IPS-NIHi11 (cell line): ENCODE measurements at places on chromosomes 12 and 14.
A peak's percentile ranks its signal among the peaks of the same experiment; 100 is the strongest.

- peak; percentile 75 for DNase-seq
Observed at GRCh38 chr12:122867691-122868461, 28.0 kb downstream of the VPS37B start.

GRCh38 chr14:67973436-67973835 is 153.9 kb downstream of the RAD51B start:
- DNase-seq, result no peak

GRCh38 chr12:2644683-2645405 is 149.9 kb upstream of the FKBP4 start:
- DNase-seq, result no peak

DNA sequence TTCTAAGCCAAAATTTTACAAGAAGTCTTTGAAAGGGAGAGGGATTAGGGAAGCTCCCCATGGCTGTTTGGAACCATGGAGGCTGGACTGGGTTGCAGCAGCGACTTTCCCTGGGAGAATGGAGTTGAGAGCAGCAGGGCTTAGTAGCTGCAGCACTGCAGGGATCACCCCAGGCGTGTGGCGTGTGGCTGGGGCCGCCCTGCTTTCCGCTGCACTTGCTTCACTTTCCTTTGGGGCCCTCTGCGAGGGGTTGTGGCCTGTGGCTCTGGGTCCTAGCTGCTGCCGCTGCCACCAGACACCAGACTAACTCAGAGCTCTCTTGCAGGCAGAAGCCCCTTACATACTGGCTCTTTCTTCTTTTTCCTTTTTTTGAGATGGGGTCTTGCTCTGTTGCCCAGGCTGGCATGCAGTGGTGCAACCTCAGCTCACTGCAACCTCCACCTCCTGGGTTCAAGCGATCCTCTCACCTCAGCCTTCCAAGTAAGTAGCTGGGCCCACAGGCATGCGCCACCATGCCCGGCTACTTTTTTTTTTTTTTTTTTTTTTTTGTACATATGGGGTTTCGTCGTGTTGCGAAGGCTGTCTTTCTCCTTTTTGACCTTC is 25.4 kb downstream of the CCDC62 start:
- DNase-seq, result no peak

- DNase-seq, result no peak
Observed at GRCh38 chr12:32508626-32509025, 109.3 kb downstream of the FGD4 start.

GRCh38 chr14:102097441-102098135 is 10.7 kb upstream of the HSP90AA1 start:
- peak; percentile 49 for DNase-seq

- peak; percentile 73 for DNase-seq
Observed at GRCh38 chr14:93736378-93737014, 51.8 kb downstream of the PRIMA1 start.

- DNase-seq, result no peak
Observed at GRCh38 chr14:87600240-87600639, 392.7 kb downstream of the GALC start.

DNA sequence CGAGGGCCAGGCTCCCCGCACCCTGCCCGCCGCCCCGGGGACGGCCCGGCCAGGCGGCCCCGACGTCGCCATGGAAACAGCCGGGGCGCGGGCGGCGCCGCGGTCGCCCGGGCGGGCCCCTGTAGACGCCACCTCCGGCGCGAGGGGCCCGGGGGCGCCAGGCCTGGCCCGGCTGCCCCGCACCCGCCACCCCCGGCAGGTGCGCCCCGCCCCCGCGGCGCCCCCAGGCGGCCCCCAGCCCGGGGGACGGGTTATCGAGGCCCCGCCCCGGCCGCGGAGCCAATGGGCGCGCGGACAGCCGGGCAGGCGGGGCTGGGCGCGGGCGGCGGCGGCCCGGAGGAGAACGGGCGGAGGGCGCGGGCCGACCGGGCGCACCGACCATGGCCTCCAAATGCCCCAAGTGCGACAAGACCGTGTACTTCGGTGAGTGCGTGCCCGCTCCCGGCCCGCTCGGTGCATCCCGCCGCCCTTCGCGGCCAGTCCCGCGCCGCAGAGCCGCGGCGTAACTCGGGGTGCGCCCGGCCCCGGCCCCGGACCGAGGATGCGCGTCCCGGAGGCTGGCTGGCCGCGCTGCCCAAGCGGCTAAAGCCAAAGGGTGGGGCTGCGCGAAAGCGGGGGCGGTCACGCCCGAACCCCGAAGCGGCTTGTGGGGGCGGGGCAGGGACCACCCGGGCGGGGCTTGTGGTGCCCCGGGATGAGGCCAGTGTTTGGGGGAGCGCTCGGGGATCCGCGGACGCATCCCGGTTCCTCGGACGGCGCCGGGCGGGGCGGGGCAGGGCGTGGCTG is at the start of gene CRIP2:
Gene CRIP2 (plus strand): TSS at position 339 of the 786 bp plus-strand sequence. CDS start 42 bp downstream, at position 381.
- peak; percentile 91 for DNase-seq

DNA sequence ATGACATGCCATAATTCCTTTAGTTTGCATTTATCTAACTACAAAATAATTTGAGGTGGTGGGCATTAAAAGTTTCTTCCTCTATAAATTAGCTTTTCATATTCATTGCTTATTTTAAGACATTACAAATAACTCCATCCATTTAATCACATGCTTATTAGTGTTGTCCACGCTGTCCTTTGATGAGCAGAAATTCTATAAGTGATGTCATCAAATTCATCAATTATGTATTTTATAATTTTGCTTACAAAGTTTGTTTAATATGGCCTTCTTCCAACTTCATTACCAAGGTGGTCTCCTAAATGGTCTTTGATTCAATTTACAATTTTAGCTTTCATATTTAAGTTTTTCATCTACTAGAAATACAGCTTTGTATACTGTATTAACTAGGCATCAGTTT is 173.5 kb downstream of the PRKD1 start:
- no peak for DNase-seq

DNA sequence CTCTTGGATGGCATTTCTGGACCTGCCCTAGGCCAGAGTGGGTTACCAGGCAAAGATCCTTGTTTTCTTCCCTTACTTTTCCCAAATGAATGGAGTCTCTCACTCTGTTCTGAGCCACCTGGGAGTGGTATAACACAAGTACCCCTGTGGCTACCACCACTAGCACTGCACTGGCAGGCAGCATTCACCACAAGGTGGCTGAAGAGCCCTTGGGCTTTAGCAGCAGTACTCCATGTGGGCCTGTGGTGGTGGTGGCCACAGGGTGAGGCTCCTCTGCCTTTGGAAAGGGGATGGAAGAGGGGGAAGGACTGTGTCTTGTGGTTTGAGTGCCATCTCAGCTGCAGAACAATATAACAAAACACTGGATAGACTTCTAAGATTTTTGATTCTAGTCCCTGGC is 38.1 kb upstream of the LMNTD1 start:
- no peak for DNase-seq

DNA sequence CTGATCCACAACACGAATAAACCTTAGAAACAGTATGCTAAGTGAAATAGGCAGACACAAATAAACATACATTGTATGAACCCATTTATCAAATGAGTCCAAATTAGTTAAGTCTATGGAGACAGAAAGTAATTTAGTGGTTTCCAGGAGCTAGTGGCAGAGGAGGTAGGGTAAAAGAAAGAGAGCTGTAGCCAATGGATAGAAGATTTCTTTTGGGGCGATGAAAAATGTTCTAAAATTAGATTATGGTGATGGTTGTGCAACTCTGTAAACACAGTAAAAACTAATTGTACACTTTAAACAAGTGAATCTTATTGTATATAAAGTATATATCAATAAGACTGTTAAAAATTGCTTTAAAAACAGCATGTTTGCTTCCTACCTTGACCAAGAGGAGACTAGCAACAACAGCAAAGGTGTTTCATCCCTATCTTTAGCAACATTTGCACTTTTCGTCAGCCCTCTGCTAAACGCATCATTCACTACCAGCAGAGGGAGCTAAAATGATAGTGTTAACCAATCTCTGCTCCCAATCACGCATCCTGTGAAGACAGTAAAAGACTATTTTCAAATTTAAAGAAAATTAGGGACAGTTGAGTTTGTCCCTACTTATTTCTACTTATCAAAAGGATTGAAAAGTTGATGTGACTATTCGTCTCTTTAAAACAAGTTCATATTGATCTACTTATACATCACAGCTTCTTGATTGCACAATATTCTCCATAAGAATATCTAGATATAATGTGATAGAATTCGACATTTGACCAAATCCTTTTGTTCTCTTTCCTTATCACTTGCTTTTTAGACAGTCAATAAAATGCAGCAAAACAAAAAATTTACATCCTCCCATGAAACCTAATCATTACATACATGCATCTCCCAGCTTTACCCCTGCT is 24.0 kb upstream of the LGR5 start:
- peak; percentile 63 for DNase-seq

DNA sequence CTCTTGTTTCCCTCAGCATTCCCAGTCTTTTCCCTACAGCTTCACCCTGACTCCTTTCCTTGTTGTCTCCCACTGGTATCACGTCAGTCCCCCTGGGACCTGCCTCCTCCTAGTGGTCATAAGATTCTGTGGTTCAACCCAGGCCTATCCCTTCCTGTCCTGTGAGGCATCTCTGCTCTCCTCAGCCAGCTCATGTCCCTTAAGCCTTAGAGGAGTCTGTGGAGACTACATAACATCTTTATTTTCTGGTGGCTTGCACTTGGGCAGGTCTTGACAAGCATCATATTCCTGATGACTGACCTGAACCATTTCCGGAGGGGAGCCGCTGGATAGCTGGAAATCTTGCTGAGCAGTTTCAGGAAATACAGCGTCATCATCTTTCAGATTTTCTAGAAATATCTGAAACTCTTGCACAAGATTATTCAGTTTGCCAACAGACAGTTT is 688 bp downstream of the C12orf71 start:
- DNase-seq, result peak; percentile 42

GRCh38 chr12:85823436-85824180 is 12.6 kb downstream of the RASSF9 start:
- no peak for DNase-seq

DNA sequence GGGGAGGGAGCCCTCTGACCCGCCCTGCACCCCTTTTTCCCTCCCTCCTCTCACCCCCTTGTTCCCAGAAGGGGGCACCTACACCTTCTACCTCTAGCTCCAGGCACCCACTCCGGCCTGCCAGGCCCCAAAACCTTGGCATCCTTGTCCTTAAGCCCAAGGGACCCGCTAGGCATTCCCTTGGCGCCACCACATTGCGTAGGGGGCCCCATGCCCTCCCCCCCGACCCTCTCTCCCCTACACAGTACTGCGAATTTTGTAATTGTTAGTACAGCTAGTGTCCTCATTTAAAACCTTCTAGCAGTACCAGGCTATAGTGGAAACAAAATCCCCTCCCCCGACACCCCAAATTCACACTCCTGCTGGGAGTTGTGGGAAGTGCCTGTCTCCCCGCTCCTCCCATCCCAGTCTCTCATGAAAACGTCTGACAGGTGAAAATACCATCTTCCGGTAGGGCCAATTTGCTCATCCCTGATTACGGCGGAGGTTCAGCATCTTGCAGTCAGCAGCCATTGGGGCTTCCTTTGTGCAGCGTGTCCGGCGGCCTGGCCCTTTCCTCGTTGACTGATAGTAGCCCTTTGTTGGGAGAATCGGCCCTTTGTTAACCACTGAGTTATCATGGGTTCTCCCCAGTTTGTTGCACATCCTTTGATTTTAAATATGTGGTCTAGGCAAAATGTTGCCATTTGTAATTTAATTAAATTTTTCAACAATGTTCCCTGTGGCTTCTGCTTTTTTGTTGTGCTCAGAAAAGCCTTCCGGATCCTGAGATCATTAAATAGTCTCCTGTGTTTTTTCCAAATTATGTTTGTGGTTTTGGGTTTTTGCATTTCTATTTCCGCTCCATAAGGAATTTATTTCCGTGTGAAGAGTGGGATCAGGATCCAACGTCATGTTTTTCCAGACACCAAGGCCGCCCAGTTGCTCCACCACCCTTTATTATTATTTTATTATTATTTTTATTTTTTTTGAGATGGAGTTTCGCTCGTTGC is 7.9 kb upstream of the CEP170B start:
- peak; percentile 17 for DNase-seq

GRCh38 chr14:41476526-41476925 is 130.2 kb upstream of the LRFN5 start:
- no peak for DNase-seq

DNA sequence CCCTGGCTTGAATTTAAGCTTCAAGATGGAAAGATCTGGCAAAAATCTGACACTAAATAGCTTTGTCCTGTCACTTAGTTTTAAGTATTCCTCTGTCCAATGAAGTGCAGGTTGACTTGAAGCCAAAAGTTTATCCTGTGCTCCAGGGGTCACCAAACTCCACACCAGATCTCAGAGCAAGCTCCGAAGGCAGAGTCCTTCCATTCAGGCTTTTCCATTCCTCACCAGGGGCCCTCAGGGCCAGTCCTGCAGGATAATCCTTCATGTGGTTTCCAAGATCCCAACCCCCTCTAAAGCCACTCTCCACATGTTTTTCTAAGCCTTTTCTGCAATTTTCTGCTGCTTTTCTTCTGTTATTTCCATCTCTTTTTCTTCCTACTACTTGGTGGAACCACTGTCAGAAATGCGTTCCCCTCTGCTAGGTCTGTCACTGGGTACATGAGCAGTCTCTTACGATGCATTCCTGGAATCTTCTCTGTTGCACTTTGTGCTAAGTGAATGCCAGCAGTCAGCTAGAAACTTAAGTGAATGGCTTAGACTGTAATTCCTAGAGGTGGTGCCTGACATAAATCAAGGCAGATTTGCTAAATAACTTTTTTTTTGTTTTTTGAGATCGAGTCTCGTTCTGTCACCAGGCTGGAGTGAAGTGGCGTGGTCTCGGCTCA is 251.4 kb downstream of the MSRB3 start:
- no peak for DNase-seq

GRCh38 chr12:132608231-132609171 is 1.9 kb downstream of the LRCOL1 start:
- no peak for DNase-seq

DNA sequence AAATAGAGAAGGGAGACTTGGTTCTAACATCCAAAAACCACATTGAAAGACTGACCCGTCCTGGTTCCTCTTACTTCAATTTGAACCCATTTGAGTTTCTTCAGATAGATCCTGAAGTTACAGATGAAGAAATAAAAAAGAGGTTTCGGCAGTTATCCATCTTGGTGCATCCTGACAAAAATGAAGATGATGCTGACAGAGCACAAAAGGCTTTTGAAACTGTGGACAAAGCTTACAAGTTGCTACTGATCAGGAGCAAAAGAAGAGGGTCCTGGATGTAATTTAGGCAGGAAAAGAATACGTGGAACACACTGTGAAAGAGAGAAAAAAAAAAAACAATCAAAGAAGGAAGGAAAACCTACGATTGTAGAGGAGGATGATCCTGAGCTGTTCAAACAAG is 25.4 kb upstream of the NFKBIA start:
- DNase-seq, result no peak

DNA sequence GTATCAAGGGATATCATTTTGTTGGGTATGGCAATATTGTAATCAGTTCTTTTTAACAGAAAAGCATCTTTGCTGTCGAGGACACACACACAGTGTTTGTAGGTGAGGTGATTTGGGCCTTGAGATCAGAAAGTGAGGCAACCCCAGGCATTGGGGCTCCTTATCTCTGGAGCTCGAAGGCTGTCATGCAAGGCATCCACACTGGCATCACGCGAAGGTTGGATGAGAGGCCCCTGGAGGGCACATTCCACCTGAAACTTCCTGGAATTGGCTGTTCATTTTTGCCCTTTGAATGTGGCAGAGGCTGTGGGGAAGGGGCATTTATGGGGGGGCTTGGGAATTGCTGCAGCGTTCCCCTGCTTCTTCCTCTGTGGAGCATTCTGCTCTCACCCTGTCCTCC is 45.5 kb downstream of the IL31 start:
- no peak for DNase-seq
